ENCODE measurements at places on chromosomes 6 and 20.
A peak's percentile ranks its signal among the peaks of the same experiment; 100 is the strongest.

DNA sequence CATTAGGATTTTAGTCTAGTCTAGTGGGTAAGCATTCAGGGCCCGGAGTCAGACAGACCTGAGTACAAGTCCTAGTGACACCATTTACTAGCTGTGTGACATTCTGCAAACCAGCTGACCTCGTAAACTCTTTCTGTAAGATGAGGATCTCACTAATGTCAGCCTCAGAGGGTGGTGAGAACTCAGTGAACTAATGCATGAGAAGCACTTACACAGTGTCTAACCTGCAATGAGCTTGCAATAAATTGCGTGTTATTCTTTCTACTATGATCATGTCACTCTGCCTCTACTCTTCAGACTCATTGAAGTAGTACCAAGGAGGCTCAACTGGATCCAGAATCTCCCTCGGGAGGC, 41.1 kb upstream of the ZNF831 start:
- no peak for DNase-seq

GRCh38 chr20:438571-439469, 23.5 kb downstream of the TBC1D20 start:
- DNase-seq: no peak

DNA sequence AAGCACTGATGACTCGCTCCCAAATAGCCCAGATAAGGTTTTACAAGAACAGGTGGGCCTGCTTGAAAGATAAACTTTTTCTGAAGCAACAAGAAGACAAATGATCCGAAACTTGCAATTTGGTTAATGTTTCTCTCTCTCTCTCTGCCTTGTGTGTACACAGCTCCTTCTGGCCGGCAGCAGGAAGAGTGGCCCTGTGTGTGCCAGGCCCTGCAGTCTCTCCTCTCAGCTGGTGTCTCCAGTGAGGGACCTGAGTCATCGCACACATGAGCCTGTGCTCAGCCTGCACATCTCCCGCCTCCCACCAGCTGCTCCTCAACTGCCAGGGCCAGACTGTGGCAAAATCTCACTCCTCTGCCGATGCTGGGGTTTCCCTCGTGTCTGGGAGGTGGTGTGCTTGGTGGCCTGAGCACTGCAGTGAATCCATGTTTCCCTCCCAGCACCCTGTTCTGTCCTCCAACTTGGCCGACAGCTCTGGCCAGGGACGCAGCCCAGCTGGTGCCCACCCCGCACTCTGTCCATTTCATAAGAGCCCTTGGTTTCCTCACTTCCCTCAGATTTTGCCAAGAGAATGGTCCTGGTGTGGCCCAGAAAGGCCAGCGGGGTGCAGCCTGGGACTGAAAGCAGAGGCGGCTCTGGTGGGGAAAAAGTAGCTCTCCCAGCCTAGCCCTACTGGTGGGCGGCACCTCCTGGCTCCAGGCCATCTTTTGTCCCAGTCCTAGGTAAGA, 49.4 kb downstream of the ERMARD start:
- DNase-seq: peak; percentile 49

- no peak for DNase-seq
Observed at GRCh38 chr6:112100561-112100960, 13.2 kb downstream of the FAM229B start.

GRCh38 chr20:47711046-47711752, 74.1 kb downstream of the SULF2 start:
- DNase-seq: no peak

- no peak for DNase-seq
Observed at GRCh38 chr20:29302979-29303644, 1954.4 kb upstream of the DEFB115 start.

- no peak for DNase-seq
Observed at GRCh38 chr6:139378882-139379341, 4.5 kb upstream of the CITED2 start.
